ENCODE measurements at places on chromosomes 3 and 15.

DNA sequence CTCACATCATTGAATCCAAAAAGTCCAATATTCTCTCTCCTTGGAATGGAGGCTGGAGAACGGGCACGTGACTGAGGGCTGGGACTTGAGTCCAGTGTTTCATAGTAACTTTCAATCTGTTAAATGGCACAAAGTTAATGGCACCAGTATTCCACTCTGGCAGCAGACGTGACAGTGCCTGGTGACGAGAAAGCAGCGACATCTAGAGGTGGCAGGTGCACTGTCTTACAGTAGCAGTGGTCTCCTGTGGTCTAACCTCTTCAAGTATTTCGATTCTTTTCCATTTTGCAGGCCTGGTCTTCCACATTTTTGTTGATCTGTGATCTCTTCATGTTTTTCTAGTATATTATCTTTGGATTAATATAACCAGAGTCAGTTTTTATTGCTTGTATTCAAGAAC, 107.1 kb downstream of the OXSM start:
- DNase-seq, result no peak

- peak; percentile 51 for DNase-seq
Measured at GRCh38 chr3:41710646-41711388, 251.1 kb downstream of the ULK4 start.

- DNase-seq, result peak; percentile 10
Measured at GRCh38 chr3:17891139-17891856, 148.9 kb upstream of the TBC1D5 start.

DNA sequence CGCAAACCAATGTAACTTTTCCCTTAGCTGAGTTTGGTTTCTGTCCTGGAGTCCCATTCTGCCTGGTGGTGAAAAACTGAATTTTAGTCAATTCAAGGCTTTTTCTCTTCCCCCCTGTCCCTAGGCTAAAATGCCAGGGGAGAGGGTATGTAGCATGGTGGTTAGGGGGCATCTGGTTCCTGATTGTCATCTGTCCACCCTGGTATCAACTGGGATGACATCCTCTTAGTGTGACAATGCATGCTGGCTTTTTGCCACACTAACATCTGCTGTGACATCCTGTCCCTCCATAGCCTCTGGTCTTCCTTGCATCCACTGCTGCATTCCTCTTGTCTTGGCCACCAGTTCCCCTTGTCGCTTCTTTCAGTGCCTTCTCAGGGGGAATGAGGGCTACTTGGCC, 73.7 kb downstream of the ABHD5 start:
- DNase-seq, result no peak

All from fibroblast of villous mesenchyme (primary cell).